ENCODE measurements at places on chromosomes 7 and 10.

- no peak for DNase-seq
Observed at GRCh38 chr10:80206277-80206655, 929 bp upstream of the ANXA11 start.

GRCh38 chr10:82318534-82318933 is 443.5 kb downstream of the NRG3 start:
- DNase-seq: no peak

GRCh38 chr10:36091007-36091406 is 448.9 kb upstream of the FZD8 start:
- no peak for DNase-seq

DNA sequence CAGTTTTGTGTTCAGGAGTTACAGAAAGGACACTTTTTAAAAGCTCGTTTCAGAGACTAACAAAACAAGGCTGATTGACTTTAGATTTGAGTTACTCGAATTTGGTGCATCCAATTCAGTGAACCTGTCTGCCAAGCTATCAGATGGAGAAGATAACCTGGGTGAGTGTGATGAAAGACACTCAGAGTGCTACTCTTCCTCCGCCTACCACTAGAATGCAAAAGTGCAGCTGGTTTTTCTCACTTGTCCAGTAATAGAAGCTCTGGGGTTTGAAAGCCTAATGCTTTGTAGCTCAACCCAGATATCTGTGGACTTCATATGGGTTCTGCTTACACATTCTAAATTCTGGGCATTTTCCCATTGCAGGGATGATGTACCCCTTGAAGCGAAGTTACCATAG is 82.8 kb upstream of the NPY start:
- DNase-seq: no peak

GRCh38 chr7:7924303-7924702 is 44.3 kb upstream of the GLCCI1 start:
- DNase-seq: no peak

- DNase-seq: no peak
Observed at GRCh38 chr10:117350909-117351308, 24.3 kb downstream of the PDZD8 start.

DNA sequence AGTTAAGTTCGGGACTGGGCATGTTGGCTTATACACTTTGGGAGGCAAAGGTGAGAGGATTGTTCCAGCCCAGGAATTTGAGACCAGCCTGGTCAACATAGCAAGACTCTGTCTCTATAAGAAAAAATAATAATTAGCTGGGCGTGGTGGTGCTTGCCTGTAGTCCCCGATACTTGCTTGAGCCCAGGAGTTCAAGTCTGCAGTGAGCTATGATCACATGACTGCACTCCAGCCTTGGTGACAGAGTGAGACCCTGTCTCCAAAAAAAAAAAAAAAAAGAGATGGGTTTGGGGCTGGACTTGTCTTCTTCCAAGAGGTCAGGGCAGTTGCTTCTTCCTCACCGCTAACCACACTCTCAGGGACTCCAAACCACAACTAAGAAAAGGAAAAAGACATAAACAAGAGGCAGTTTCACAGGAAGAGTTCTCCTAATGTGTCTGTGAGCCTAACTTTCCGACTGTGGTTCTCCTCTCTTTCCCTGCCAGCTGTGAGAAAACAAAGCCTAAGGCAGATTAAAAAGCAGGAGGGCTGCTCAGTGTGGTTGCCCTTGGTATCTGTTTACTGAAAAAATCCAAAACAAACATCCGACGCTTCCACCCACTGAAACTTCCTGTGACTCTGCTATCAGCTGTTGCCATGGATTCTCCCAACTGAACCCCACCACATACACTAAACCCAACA is 2.4 kb upstream of the SERPINE1 start:
- no peak for DNase-seq

- no peak for DNase-seq
Observed at GRCh38 chr7:13276977-13277376, 589.5 kb downstream of the ARL4A start.

DNA sequence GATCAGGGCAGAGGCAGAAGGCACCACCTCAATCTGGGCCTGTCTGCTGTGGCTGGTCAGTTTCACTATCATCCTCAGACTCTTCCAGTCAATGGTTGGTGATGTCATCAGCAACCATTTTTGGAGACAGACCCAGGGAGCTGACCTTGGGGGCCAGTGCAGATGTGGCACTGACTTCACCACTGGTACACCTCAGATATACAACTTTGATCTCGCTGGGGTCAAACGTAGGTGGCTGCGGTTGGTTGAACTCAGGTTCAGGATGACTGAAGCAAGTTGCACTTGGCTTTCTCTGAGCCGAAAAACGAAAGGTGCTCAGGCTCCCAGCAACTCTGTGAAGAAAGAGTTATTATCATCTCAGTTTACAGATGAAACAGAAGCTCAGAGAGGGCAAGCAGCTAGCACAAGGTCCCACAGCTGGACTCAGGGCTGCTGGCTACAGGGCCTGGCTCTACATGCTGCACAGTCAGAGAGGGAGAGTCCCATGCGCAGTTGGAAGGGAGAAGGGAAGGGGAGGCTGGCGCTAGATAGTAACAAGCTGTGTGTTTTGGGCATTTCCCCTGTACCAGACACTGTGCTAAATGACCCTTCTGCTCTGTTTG is 27.2 kb downstream of the ANKRD16 start:
- DNase-seq: no peak

DNA sequence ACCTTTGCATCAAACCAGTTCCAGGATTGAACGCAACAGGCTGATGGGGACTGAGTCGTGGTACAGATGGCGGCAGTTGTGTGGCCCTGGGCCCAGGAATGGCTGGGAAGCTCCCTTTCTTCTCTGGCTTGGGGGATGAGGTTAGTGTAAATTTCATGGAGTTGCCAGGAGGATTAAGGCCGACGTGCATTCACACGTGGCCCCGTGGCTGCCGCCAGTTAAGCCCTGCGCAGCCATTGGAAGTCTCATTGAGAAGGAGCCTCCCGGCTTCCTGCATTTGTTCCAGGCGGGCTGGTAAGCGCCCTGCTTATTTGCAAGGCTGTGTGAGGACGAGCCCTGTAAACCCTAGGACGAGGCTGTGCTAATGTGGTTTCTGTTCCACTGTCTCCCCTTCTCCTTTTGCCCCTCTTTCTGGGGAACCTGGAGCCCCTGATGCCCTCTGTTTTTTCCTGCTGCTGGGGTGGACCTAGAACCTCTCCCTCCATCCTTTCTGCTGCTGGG is 174.7 kb upstream of the TNRC18 start:
- no peak for DNase-seq

DNA sequence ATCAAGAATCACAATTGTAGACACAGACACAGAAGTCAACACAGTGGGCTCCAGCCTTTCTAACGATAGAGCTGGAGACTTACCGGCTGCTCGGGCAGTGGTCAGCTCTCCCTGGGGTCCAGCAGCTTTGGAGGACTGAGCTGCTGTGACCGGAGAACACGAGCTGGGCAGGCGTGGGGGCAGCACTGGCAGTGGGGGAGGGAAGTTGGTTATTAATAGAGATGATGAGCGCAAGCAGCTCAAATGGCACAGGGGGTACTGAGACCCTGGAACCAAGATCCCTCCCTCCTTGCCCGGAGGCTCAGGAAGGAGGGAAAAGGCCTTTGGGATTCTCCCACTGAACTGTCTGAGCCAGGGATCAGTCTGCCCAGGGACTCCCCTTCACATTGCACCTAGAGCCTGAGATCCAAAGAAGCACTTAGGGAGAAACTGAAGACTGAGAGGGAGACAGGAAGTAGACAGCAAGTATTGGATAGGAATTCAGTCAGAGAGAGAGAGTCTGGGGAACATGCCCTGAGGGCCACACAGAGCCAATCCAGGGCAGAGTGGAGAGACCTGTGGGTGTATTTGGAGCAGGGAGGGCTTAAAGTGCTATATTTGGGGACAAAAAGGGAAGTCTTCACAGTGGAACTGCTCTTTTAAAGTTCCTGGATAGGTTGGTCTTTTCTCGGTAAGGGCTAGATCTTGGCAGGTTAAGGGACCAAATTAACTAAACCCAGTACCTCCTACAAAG is at the start of gene MYOZ1:
MYOZ1 (minus strand) TSS at position 147 of the 733 bp plus-strand sequence. CDS start 1,457 bp downstream, outside the sequence.
- DNase-seq: no peak

DNA sequence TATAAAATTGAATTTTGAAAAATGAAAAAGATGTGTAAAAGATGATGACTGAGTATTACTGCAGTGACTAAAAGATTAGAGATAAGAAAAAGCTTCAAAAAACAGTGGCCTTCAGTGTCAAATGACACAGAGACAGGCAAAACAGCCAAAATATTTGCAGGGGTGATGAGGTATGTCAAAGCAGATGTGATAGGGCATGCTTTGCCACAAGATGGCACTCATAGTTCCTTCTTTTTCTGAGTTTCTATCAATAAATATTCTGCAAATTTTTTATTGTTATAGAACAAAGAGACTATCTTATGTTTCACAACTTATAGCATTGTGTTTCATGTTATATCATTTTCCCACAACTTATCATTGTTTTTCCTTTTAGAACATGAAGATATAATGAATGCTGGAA is 344.1 kb upstream of the HPS1 start:
- DNase-seq: no peak

- no peak for DNase-seq
Observed at GRCh38 chr7:92916770-92917224, 80.4 kb upstream of the CDK6 start.

DNA sequence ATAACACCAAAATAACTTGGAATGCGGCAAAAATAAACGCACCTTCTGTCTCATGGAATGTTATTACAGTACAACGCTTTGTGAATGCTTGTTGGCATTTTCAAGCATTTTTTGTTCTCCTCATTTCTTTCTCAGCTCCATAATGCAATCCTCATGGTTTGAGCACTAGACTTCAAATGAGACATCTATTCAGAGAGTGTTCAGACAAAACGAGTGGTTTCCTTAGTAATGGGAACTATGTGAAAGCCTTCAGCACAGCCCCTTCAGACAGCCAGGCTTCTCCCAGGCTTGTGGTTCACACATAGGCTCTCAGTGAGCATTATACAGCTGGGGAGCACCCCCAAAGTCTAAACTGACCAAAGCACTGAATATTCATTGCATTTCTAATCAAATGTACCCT is 8.6 kb upstream of the LRRN3 start:
- DNase-seq: no peak

DNA sequence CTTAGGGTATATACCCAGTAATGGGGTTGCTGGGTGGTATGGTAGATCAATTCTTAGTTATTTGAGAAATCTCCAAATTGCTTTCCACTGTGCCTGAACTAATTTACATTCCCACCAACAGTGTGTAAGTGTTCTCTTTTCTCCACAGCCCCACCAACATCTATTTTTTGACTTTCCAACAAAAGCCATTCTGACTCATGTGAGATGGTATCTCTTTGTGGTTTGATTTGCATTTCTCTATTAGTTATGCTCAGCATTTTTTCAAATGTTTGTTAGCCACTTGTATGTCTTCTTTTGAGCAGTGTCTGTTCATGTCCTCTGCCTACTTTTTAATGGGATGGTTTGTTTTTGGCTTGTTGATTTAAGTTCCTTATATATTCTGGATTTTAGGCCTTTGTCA is 66.4 kb downstream of the MGAM2 start:
- DNase-seq: no peak

DNA sequence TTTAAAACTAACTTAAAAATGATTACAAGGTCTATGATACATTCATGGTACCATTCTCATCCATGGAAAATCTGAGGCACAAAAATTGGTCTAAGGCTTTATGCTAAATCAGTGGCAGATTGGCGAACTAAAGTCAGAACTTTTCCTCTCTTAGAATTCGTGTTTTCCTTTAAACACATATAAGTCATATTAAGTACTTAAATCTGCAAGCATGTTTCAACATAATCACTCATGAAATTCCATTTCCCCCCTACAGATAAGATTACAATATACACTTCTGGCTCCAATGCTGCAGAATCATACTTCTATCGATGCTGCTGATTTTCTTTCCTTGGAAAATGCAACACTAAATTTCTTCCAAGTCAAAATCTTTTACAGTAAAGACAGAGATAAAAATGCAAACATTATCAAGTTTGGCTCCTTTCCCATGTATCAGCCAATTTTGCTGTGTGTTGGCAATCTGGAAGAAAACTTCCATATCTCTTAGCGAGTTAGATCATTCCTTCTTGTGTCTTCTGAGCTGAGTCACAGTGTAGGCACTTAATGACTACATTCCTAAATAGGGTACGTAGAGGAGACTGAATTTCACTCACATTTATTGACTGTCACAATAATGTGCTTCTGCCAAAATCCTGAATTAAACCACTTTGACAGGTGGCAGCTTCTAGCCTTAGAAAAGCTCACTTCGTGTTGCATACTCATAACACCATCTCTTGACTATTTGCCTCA is 76.4 kb upstream of the LRRC17 start:
- DNase-seq: no peak

- no peak for DNase-seq
Observed at GRCh38 chr7:98286701-98287485, 5.4 kb downstream of the BRI3 start.

DNA sequence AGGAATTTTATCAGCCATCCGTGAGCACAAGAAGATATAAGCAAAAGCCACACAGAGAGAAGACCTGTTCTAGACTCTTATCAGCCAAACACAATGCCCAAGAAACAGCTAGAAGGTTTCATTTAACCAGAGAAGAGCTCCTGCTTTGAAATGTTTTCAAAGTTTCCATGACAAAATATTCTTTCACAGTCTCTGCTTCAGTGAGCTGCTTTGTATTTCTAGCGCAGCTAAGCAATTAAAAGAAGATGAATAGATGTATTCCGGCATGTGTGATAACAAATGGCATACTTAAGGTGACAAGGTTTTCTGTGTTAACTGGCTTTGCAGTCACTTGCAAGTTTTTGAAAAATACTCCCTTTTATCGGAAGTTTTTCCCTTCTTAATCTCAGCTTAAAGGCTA is 78.9 kb upstream of the NXPH1 start:
- DNase-seq: no peak

DNA sequence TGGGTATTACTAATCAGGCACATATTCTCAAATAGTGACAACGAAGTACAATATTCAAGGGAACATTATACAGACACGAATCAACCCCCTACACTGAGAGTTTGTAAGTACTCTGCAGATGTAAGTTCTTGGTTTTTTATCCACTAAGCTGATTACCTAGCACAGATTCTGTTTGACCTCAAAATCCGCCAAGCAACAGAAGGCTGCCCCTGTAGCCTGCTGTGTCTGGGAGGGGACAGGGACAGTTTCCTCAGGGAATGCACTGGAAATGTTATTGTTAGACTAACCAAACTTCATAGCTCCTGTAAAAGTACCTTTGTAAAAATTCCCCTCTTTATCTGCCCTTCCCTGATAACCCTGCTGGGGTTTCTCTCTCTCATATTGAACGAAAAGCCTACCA is 45.2 kb upstream of the ZRANB1 start:
- DNase-seq: no peak

GRCh38 chr7:152911226-152911560 is 151.6 kb downstream of the ACTR3B start:
- no peak for DNase-seq

GRCh38 chr7:39321909-39322498 is 244.2 kb upstream of the YAE1 start:
- DNase-seq: no peak

Data from activated naive CD4-positive, alpha-beta T cell (primary cell).